ENCODE measurements at places on chromosomes 13 and 19.

- DNase-seq, result no peak
These were observed 16.1 kb downstream of the CARD8 start for GRCh38 chr19:48239582-48240141.

- DNase-seq, result peak; percentile 52
These were observed 729 bp upstream of the ARID3A start for GRCh38 chr19:925087-925525.

DNA sequence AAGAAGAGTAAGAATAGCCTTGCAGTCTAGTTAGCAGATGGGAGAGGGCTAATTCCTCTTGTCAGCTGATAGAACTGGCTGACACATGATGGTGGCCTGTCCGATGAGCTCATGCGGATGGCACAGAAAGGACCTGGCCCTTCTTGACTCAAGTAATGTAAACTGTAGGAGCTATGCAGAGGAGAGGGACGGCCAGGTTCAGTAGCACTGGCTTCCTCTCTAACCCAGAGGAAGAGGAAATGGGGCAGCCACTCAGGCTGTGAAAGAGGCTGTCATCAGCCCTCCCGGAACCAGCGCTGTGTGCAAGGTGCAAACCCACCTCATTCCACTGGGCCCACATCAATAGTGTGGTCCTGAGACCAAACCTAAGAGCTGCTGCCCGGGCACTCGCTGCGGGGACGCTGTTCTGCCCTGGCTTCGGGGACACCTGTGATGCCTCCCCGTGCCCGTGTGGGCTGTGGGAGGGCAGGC lies 30.8 kb upstream of the USE1 start:
- no peak for DNase-seq

- DNase-seq, result peak; percentile 94
These were observed at the start of gene SERTAD3 for GRCh38 chr19:40444000-40444824. Gene SERTAD3 (minus strand): TSS chr19:40444335. CDS start chr19:40442080, 2,255 bp downstream.

GRCh38 chr19:27657271-27658051 lies 1555.5 kb downstream of the UQCRFS1 start:
- no peak for DNase-seq

DNA sequence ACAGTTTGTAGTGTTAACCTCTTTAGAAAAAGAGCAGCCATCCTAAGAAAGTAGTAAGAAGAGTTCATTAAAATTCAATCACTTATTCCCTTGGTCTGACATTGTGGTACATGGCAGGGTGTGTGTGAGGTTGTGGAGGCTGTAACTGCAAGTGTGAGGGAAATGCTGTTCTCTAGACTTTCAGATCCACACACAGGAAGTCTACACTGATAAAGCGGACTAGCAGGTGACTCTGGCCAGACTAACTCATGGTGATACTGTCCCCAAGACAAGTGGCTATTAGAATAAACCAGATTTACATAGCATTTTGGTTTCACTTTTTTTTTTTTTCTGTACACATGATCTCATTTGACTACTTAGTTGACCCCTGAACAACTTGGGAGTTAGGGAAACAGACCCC lies 10.0 kb downstream of the MTIF3 start:
- DNase-seq, result no peak

DNA sequence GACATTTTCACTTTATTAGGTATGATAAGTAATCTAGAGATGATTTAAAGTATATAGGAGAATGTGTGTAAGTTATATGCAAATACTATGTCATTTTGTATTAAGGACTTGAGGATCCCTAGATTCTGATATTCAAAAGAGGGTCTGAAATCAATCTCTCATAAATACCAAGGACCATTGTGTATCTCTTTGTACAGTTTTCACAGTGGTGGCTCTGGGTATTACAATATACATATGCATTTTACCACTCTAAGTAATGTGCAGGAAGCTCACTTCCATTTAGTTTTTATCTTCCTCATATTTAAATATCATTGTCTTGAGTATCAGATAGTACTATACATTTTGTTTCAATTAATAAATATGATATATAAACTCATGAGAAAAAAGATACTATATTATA lies 862.6 kb upstream of the PCDH20 start:
- DNase-seq, result no peak
